ENCODE measurements at places on chromosomes 13 and 19. TPM values are rescaled to one million over a fixed set of nuclear protein-coding genes. Genes with fewer than 3 reads are reported as not detected.

The LINGO3 gene
- 0.21 TPM for total RNA-seq

The SMIM44 gene
- total RNA-seq: not detected

The CACNA1A gene
- total RNA-seq: 1.00 TPM

The SPINT2 gene
- 145 TPM for total RNA-seq

The ERCC1 gene
- total RNA-seq: 82.3 TPM

The ZNF823 gene
- 13.1 TPM for total RNA-seq

The IL11 gene
- total RNA-seq: 0.74 TPM

The FBXO27 gene
- 2.8 TPM for total RNA-seq

The ZNF677 gene
- 12.6 TPM for total RNA-seq

The KLK2 gene
- not detected for total RNA-seq

The DAND5 gene
- total RNA-seq: 0.25 TPM

The EDNRB gene
- total RNA-seq: 63.0 TPM

The CDC37 gene
- 110 TPM for total RNA-seq

The CATSPERD gene
- 8.2 TPM for total RNA-seq

The PCP2 gene
- total RNA-seq: 0.60 TPM

The SIGLEC5 gene
- total RNA-seq: 1.6 TPM

The IGFL3 gene
- not detected for total RNA-seq

The OLFM2 gene
- total RNA-seq: 11.9 TPM

The GPR42 gene
- not detected for total RNA-seq

The N4BP2L1 gene
- 12.4 TPM for total RNA-seq

The SRRM5 gene
- total RNA-seq: not detected

The NLRP11 gene
- total RNA-seq: not detected

The LRRC25 gene
- 8.5 TPM for total RNA-seq

The GSX1 gene
- not detected for total RNA-seq

The DKKL1 gene
- total RNA-seq: 0.85 TPM

The SELENOV gene
- total RNA-seq: not detected

The RGCC gene
- 359 TPM for total RNA-seq

The DCUN1D2 gene
- total RNA-seq: 21.1 TPM

The NLRP7 gene
- total RNA-seq: not detected

The PBX4 gene
- 8.3 TPM for total RNA-seq

The ZNF530 gene
- total RNA-seq: 4.0 TPM

The ZNF439 gene
- 21.7 TPM for total RNA-seq

The SPACA4 gene
- total RNA-seq: not detected

The CLEC17A gene
- 2.3 TPM for total RNA-seq

The CCDC159 gene
- total RNA-seq: 26.5 TPM

The UBE2M gene
- 25.9 TPM for total RNA-seq

The GPR4 gene
- 11.0 TPM for total RNA-seq

The PRR36 gene
- total RNA-seq: 1.3 TPM

The KLK12 gene
- 7.3 TPM for total RNA-seq

The PEAK3 gene
- total RNA-seq: 6.7 TPM

The CEACAM8 gene
- total RNA-seq: 1.2 TPM

The CFAP97D2 gene
- 3.7 TPM for total RNA-seq

The SPTBN4 gene
- 0.68 TPM for total RNA-seq

The KLK8 gene
- total RNA-seq: not detected

The MAU2 gene
- 64.4 TPM for total RNA-seq

The PLIN4 gene
- total RNA-seq: 0.85 TPM

The IGFL2 gene
- not detected for total RNA-seq

The KCNC3 gene
- total RNA-seq: 13.2 TPM

The OBI1 gene
- total RNA-seq: 8.3 TPM

The PCDH17 gene
- 48.4 TPM for total RNA-seq
